CD4-positive, alpha-beta T cell treated with Interleukin-21 for 1 hour (primary cell): ENCODE measurements at places on chromosomes 13 and 19.
A peak's percentile ranks its signal among the peaks of the same experiment; 100 is the strongest.

DNA sequence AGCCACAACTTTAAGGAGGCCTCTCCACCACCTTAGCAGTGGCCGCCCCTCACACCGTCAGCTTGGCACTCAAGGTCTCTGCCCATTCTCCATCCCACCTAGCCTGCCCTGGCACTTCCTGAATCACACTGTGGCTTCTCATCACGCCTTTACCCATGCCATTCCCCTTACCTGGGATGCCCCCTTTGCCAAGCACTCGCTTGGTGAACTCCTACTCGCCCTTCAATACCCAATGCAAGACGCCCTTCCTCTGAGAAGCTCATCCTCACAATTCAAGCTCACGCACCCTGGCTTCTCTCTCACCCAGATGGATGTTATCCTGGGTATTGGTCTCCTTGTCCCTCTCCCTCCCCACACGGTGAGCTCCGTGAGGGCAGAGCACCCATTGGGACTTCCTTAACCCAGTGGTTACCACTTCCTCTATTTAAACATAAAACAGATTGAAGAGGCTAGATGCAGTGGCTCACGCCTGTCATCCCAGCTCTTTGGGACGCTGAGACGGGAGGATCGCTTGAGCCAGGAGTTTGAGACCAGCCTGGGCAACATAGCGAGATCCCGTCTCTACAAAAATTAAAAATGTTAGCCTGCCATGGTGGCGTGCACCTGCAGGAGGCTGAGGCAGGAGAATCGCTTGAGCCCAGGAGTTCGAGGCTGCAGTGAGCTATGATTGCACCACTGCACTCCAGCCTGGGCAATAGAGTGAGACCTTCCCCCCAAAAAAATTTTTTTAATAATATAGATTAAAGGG, 12.6 kb upstream of the SHD start:
- DNase-seq, result no peak

DNA sequence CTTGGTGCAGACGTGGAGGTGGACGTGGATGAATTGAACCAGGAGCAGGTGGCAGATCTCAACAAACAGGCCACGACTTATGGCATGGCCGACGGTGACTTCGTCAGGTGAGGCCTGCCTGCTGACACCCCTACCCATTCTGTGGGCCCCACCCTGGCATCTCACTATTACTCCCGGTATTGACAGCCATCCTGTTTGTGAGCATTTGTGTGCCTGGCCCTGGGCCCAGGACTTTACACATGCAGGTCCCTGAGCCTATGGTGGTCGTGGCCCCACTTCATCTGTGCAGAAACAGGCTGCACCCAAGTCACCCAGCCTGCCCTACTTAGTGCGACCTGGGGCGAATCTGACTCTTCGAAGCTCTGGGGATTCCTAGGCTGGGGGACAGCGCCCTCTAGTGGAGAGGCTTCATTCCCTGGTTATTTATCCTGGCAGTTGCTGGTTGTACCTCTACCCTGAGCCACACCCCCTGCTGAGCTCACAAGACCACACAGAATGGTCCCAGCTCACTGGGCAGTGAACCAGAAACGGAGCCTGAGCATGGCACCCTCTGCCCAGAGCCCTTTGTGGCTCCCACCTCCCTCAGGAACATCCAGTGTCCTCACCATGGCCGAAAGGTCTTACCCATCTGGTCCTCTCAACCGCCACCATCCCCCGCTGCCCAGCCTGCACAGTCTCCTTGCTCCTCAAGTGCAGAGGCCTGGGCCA, 16.9 kb downstream of the ZNF296 start:
- peak; percentile 87 for DNase-seq

GRCh38 chr13:110593430-110594130, 21.8 kb upstream of the NAXD start:
- DNase-seq, result peak; percentile 58

- peak; percentile 66 for DNase-seq
Measured at GRCh38 chr13:48403151-48403631, 9.7 kb downstream of the LPAR6 start.

- DNase-seq, result no peak
Measured at GRCh38 chr13:111175935-111176334, 60.8 kb downstream of the ARHGEF7 start.

DNA sequence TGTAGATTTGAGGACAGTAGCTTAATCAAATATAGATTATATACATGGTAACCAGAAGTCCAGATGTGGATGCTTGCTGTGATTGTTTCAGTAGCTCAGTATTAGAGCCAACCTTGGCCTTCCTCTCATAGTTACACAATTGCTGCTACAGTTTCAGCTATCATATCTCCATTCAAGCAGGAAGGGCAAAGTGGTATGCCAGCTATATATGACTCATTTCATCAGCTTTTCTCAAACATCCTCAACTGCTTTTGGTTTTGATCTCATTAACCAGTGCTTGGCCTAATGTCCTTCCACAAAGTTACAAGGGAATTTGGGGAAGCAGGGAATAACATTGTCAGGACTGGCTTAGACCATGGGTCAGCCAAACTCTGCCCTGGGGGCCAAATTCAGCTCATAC, 73.0 kb upstream of the MAB21L1 start:
- no peak for DNase-seq

- DNase-seq, result no peak
Measured at GRCh38 chr13:103638706-103639105, 572.5 kb upstream of the SLC10A2 start.
